ENCODE measurements at places on chromosomes 1 and 21. TPM values are rescaled to one million over a fixed set of nuclear protein-coding genes. Genes with fewer than 3 reads are reported as not detected.

GRCh38 chr1:174135211-174135610 is 24.1 kb upstream of the RABGAP1L start:
- no peaks in the 10 kb centered on the region for H3K4me1 ChIP-seq
- DNase-seq: peak; percentile 6
- H3K27ac ChIP-seq: no peak overlapping the region
- no peaks in the 10 kb centered on the region for H3K36me3 ChIP-seq
- H3K4me3 ChIP-seq: no peak overlapping the region

DNA sequence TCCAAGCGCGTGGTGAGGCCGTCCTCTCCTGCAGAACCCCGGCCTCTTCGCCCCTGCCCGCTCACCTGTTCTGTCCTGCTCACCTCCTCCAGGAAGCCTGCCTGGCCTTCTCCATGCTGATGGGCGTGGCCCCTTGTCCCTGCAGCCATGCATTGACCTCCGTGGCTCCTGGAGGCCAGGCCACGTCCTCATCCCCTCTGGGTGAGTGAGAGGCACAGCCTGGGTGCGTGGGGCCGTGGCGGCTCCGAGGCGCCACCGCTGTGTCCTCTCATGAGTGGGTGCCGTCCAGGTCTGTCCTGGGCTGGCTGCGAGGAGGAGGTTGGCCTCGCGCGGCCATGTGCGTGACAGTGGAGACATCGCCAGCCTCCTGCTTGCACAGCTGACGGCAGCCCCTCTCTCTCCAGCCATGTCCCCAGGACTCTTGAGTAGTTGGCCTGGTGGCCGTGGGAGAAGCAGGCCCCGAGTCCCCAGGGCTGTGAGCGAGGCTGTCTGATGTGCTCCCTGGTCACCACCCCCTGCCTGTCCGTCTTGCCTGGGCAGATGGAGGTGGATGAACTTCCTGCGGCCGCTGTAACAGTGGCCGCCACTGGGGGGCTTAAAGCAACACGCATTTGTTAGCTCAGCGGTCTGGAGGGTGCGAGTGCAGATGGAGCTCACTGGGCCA is 58.1 kb downstream of the PRKCZ start:
- H3K27me3 ChIP-seq: no peaks in the 10 kb centered on the region
- H3K4me1 ChIP-seq: no peaks in the 10 kb centered on the region
- peaks cover 3% of the 10 kb centered on the region for H3K36me3 ChIP-seq
- H3K4me3 ChIP-seq: no peak overlapping the region
- no peak overlapping the region for H3K27ac ChIP-seq

DNA sequence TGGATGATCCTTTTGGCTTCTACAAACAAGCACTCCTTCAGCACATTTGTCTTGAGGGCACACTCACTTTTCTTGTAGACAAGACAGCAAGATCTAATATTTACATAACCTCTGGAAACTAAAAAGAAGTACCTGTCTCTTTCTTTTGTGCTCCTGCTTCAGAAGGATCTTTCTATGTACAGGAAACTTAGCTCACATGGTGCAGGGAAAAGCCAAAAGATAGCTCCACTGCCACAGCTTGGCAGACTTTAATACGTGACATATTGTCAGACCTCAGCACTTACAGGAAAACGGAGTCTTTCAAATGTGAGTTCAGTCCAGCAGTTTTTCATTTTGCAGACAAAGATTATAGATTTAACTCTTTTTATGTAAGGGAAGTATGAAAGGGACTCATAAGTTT is 225.5 kb upstream of the SAMSN1 start:
- H3K36me3 ChIP-seq: no peaks in the 10 kb centered on the region
- no peak overlapping the region for H3K4me3 ChIP-seq
- no peaks in the 10 kb centered on the region for H3K4me1 ChIP-seq
- no peaks in the 10 kb centered on the region for H3K27me3 ChIP-seq

- no peaks in the 10 kb centered on the region for H3K36me3 ChIP-seq
- H3K4me3 ChIP-seq: no peak within 1 kb of the TSS
- no peaks in the 10 kb centered on the region for H3K27me3 ChIP-seq
- DNase-seq: peak; percentile 81
- no peaks in the 10 kb centered on the region for H3K4me1 ChIP-seq
Observed at GRCh38 chr1:26021647-26022403, at the start of gene EXTL1. Gene EXTL1, plus strand, starts transcription at chr1:26021775. Its CDS starts 872 bp downstream, at chr1:26022647.

DNA sequence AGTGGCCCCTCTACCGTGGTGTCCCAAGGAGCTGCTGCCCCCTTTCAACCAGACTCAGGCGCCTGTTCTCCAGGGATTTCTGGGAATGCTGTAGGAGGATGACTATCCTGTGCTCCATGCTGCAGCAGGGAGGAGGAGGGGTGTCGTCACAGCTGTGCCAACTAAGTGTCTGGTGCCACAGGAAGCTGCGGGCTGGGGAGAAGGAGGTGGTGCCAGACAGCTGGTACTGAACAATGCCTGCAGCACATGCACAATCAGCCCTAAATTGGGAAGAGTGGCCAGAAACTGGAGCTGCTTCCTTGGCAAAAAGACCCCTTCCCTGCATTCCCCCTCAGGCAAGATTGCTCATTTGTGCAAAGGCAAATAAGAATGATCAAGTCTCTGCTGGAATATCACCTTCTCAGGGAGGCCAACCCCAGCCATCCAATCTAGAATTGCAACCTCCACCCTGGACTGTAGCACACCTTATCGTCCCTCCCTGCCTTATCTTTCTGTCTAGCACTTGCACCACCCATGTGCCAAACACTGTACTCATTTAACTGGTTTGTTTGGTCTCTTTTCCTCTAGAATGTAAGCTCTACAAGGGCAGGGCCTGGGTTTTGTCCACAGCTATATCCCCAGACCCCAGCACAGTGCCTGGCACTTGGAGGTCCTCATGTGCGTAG is 33.3 kb downstream of the LAMB3 start:
- no peaks in the 10 kb centered on the region for H3K27me3 ChIP-seq
- no peak overlapping the region for H3K27ac ChIP-seq

DNA sequence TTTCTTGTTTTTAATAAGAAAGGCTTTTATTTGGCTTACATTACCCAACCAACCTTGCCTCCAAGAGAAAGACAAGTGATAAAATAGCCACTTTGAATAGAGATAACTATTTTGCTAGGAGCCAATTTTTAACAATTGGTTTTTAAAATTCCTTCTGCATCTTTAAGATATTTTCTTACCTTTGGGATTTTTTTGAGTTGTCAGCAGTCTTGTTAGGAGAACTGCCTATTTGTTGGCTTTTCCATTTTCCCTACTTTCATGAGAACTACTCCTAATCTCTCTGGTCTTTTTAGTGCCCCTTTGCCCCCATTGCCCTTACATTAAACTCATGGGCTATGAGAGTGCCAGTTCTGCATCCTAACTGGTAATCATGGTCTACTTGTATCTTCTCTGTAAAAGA is 38.1 kb upstream of the EPS15 start:
- no peak for DNase-seq
- no peaks in the 10 kb centered on the region for H3K27me3 ChIP-seq
- no peak overlapping the region for H3K4me3 ChIP-seq
- no peak overlapping the region for H3K27ac ChIP-seq
- no peaks in the 10 kb centered on the region for H3K36me3 ChIP-seq
- H3K4me1 ChIP-seq: no peaks in the 10 kb centered on the region

- H3K27ac ChIP-seq: no peak overlapping the region
- no peaks in the 10 kb centered on the region for H3K4me1 ChIP-seq
- H3K4me3 ChIP-seq: no peak overlapping the region
- H3K36me3 ChIP-seq: no peaks in the 10 kb centered on the region
- DNase-seq: no peak
- H3K27me3 ChIP-seq: no peaks in the 10 kb centered on the region
Observed at GRCh38 chr1:23869051-23869450, 961 bp upstream of the FUCA1 start.

GRCh38 chr1:160829766-160830165 is 32.9 kb downstream of the CD244 start:
- H3K27ac ChIP-seq: no peak overlapping the region
- no peaks in the 10 kb centered on the region for H3K27me3 ChIP-seq
- DNase-seq: no peak

DNA sequence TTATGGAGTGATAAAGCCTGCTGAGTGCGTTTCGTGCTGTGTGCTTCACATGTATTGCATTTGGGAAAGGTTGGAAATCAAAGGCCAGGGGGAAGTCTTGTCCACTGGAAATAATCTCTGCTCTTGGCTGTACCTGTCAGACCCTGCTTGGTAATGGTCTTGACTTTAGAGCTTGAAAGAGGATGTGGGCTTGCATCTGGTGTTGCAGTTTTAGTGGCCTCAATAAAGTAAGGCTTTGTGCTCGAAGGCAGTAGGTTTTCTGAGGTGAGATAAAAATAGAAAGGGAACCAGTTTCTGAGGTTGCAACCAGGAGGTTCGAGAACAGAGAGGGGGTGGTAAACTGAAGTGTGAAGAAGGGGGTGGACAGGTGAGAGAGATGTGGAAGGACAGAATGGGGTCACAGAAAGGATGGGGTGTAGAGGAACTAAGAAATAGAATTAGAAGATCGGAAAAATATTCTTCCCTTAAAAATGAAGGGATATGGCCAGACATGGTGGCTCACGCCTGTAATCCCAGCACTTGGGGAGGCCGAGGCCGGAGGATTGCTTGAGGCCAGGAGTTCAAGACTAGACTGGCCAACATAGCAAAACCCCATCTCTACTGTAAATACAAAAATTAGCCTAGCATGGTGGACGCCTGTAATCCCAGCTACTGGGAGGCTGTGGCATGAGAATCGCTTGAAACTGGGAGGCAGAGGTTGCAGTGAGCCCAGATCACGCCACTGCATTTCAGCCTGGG is 1.5 kb downstream of the S100PBP start:
- H3K36me3 ChIP-seq: no peaks in the 10 kb centered on the region
- peaks cover 8% of the 10 kb centered on the region for H3K4me1 ChIP-seq
- H3K27me3 ChIP-seq: no peaks in the 10 kb centered on the region
- H3K4me3 ChIP-seq: no peak overlapping the region
- no peak for DNase-seq

GRCh38 chr1:178271471-178271870 is 177.6 kb downstream of the RASAL2 start:
- no peaks in the 10 kb centered on the region for H3K36me3 ChIP-seq
- no peaks in the 10 kb centered on the region for H3K27me3 ChIP-seq
- no peak overlapping the region for H3K27ac ChIP-seq
- H3K4me1 ChIP-seq: no peaks in the 10 kb centered on the region

GRCh38 chr1:163912170-163912884 is 590.6 kb downstream of the NUF2 start:
- H3K4me1 ChIP-seq: no peaks in the 10 kb centered on the region
- no peak overlapping the region for H3K4me3 ChIP-seq
- no peak overlapping the region for H3K27ac ChIP-seq
- H3K27me3 ChIP-seq: no peaks in the 10 kb centered on the region
- no peak for DNase-seq
- no peaks in the 10 kb centered on the region for H3K36me3 ChIP-seq

- DNase-seq: peak; percentile 44
- no peaks in the 10 kb centered on the region for H3K4me1 ChIP-seq
- no peaks in the 10 kb centered on the region for H3K36me3 ChIP-seq
- no peaks in the 10 kb centered on the region for H3K27me3 ChIP-seq
- H3K27ac ChIP-seq: no peak overlapping the region
Observed at GRCh38 chr1:30786264-30786991, 28.9 kb upstream of the LAPTM5 start.

DNA sequence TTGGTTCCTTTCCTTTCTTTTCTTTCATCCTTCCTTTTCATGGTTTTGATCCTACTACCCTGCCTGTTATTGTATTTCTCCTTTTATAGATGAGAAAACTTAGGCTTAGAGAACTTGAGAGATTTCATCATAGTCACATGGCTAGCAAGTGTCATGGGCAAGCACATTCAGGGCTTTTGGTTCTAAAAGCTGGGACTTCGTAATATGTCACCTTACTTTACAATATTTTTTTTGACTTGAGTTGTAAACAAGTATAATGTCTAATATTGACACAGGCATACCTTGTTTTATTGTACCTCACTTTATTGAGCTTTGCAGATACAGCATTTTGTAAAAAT is 70.7 kb downstream of the MTR start:
- no peaks in the 10 kb centered on the region for H3K4me1 ChIP-seq
- H3K36me3 ChIP-seq: peaks cover 31% of the 10 kb centered on the region
- no peak overlapping the region for H3K4me3 ChIP-seq

DNA sequence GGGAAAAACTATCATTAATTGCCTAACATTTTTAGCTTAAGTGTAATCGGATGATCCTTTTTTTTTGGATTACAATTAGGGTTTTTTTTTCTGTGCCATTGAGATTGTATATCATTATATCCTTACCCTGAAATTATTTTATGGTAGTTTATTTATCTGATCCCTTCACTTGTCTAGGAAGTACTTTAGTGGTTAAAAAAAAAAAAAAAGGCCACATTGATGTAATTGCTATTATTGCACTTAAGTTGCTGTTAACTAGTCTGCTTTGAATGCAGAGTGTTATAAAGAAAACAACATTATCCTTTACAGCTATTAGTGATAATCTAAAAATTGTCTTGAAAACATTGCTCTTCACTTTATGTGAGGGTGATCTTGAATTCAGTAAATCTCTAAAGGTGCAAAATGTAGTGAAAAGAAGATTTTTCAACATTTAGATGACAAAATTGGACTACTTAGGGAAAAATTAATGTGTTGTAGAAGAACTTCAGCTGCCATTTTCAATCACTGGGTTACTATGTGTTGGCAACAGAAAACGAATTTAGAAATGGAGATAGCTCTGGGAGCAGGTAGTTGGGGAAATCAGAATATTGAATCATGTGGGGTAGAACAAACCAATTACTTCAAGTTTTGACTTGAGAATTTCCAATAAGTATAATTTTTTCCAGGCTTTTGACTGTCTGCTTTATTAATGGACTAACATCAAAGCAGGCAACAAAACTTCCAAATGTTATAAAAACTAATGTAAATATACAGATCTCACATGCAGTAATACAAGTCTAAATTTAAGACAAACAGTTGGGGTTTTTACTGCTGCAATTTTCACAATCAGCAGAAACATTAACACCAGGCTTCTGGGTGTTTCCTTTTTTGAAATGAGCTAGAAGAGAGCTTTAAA is 5.0 kb downstream of the ADGRL2 start:
- peaks cover 2% of the 10 kb centered on the region for H3K4me1 ChIP-seq
- no peak overlapping the region for H3K4me3 ChIP-seq
- DNase-seq: no peak
- H3K36me3 ChIP-seq: no peaks in the 10 kb centered on the region
- H3K27ac ChIP-seq: no peak overlapping the region
- no peaks in the 10 kb centered on the region for H3K27me3 ChIP-seq

DNA sequence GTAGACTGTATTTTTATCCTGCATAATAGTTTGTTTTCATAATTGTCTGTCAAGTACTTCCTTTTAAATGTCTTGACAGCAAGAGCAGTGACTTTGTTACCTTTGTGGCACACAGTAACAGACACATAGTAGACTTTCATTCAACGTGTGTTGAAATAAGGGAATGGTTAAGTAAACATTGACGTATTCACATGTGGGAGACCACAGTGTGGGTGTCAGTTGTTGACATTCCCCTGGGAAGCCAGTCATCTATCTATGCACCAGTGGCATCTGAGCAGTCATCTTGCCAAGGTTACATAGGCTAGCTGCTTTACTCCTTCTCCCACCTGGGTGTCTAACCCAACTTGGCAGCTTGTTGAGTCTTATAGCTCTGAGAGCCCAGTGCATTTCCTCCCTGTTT is 1.4 kb upstream of the NUP133 start:
- no peak overlapping the region for H3K4me3 ChIP-seq
- peak; percentile 1 for DNase-seq
- H3K27me3 ChIP-seq: no peaks in the 10 kb centered on the region
- no peak overlapping the region for H3K27ac ChIP-seq
- peaks cover 16% of the 10 kb centered on the region for H3K4me1 ChIP-seq

The LINGO4 gene
- not detected for total RNA-seq

The ARHGAP30 gene
- total RNA-seq: 49.5 TPM

The RNU1-3 gene
- under 0.01 TPM for total RNA-seq

The EXTL2 gene
- 11.3 TPM for total RNA-seq

The DPYD gene
- total RNA-seq: 97.8 TPM

Measured in lung (tissue), 17 donors.